ENCODE measurements at places on chromosomes 13 and 19.

DNA sequence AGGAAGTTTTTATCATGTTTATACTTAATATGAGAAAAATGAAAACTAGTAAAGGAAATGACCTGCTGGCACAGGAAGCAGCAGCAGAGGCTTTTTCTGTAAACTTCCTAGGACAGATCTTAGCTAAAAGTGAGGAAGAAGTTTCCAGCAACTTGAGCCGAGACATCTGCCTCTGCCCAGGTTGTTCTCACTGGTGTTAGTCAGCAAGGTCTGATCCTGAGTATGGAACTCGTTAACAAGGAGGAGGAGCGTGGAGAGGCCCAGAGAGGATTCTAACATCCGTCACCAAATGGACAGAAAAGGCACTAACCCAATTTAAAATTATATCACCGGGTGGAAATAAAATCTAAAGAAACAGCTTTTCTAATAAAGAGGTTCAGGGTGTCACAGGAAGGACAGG lies 43.6 kb downstream of the PHF11 start:
- no peak for DNase-seq

GRCh38 chr19:21608571-21608970 lies 103.2 kb downstream of the ZNF429 start:
- no peak for DNase-seq

DNA sequence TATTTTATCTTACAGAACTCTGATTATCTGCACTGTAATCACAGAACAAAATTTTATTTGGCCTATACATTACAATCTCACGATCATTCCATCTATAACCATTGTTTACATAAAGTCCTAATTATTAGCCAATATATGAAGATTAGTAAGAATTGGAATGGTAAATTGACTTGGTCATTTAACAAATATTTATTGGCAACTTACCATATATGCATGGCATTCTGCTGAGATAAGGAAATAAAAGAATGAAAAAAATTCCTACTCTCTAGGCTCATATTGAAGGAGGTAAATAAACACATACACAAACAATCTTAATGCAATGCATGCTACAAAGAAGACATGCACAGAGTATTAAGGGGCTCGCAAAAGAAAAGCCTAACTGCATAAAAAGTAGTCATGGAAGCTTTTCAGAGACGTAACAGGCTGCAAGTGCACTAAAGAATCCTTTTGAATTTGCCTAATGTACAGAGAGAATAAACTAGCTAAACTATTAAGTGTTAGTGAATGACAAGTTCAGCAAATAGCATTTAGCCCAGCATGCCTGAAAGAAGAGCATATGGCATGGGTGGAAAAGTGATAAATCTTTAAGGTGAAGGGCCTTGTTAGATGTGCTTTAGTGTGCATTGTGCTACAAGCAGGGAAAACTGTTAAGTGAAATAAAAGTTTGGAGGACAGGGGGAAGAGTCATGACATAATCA lies 1131.1 kb downstream of the PCDH9 start:
- no peak for DNase-seq

DNA sequence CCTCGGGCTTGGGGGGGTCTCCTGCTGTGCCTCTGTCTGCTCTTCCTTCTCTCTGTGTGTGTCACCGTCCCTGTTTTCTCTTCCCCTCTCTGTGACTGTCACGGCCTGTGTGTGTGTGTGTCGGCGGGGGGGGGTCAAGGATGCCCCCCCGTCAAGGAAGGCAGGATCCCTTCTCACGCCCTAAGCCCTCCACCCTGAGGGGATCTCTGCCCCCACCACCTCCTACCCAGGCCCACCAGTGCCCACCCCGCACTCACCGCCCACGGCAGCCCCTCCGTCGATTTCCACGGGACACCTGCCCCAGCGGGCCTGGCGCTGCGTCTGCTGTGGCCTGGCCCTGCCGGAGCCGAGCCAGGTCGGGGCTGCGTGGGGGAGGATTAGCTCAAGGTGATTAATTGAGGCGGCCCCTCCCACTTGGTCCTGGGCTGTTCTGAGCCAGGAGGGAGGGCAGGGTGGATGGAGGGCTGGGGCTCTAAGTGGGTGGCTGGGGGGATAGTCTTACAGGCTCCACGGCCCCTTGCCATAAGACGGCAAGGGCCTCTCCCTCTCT lies at the start of gene RAX2:
Gene RAX2 (minus strand): TSS at position 323 of the 550 bp plus-strand sequence. CDS start 486 bp downstream, outside the sequence.
- no peak for DNase-seq

GRCh38 chr19:16227837-16228636 lies 30.3 kb downstream of the AP1M1 start:
- no peak for DNase-seq

- DNase-seq, result no peak
Measured at GRCh38 chr13:44870456-44870929, 118.8 kb downstream of the NUFIP1 start.

GRCh38 chr19:7873304-7874075 lies 700 bp downstream of the PRR36 start:
- no peak for DNase-seq

DNA sequence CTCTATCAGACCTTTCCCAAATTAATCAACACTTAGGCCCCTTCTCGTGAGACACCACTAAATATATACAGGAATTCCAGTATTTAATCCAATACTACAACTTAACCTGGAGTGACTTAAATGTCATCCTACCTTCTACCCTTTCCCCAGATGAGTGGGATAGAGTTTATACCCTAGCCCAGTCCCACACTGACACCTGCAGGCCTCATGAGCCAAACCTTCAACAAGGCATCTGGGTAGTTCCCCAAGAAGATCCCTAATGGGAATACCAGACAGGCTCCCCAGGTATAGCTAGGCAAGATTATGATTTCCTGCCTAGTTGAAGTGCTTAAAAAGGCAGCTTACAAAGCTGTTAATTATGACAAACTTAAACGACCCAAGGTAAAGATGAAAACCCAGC lies 15.9 kb downstream of the ZNF83 start:
- no peak for DNase-seq
